Activated CD4-positive, alpha-beta T cell treated with anti-CD3 and anti-CD28 coated beads for 4 hours (primary cell): ENCODE measurements at places on chromosomes 1 and 21.

GRCh38 chr1:166840309-166841274 lies 1.3 kb downstream of the POGK start:
- DNase-seq: no peak

GRCh38 chr1:244445320-244446181 lies 6.2 kb downstream of the ADSS2 start:
- no peak for DNase-seq

- DNase-seq: peak; percentile 65
Observed at GRCh38 chr1:209755926-209756614, at the start of gene TRAF3IP3. Gene TRAF3IP3 (plus strand): TSS chr1:209756053. CDS start chr1:209760040, 3,987 bp downstream.

DNA sequence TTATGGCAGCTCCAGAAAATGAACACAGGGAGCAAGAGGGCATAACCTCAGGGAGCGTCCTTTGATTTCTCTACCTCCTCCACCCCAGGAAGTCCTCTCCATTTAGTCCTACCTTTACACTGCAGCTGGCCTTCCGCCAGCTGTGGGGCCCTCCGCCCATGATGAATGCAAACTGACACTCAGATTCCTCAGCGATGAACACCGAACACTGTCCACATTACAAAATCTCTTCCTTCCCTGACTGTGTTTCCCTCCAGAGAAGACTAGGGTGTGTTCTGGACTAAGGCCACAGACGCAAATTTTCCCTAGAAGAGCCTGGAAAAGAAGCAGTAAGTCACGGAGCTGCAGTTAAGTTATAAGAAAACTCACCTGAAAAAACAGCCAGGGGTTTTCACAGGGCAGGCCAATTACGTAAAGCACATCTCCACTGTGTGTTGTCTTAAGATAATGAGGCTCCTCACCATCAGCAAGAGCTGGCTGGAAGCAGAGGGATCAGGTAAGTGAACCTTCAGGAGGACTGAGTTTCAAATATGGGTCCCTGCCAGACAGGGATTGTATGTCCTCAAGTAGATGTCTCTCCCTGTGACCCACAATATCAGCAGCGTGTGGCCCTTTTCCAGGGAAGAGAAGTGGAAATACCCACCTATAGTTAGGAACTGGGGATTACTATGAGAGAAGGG lies 46.3 kb upstream of the ATP1B1 start:
- no peak for DNase-seq

GRCh38 chr1:236336084-236336483 lies 54.3 kb upstream of the ERO1B start:
- DNase-seq: no peak

GRCh38 chr1:27113861-27114260 lies 41.1 kb downstream of the SLC9A1 start:
- DNase-seq: no peak

DNA sequence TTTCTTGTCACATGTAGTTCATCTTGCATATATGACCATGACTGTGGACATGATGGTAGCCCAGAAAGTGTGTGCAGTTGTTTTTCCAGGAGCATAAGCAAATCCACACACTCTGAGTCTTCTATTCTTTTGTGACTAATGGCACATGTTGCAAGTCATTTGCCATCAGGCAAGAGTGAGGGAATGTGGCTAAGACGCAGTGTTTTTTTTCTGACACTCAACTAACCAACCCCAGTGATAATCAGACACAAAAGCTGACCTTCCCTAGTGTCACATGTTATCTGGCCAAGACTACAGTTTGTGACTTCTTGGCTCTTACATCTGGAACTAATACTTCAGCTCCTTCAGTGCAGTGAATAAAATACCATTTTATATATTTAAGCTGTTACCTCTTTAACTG lies 108.8 kb downstream of the ITSN1 start:
- no peak for DNase-seq

GRCh38 chr1:233230011-233230410 lies 65.5 kb downstream of the PCNX2 start:
- DNase-seq: no peak

GRCh38 chr1:50681931-50682330 lies 258.7 kb upstream of the DMRTA2 start:
- DNase-seq: no peak

DNA sequence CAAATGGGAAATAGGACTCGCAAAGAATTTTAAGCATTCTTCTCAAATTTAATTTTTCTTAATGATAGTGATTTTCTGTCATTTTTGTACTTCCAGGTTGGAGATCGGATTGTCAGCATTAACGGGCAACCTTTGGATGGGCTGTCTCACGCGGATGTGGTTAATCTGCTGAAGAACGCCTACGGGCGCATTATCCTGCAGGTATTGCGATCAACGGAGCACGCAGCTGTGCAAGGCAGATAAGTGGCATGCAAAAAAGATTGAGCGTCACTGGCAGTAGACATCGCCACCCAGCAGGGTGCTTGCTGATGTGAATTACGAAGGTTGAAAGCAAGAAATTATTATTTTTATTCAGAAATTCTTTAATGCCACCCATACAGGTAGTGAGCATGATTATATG lies 65.9 kb upstream of the L1TD1 start:
- no peak for DNase-seq

DNA sequence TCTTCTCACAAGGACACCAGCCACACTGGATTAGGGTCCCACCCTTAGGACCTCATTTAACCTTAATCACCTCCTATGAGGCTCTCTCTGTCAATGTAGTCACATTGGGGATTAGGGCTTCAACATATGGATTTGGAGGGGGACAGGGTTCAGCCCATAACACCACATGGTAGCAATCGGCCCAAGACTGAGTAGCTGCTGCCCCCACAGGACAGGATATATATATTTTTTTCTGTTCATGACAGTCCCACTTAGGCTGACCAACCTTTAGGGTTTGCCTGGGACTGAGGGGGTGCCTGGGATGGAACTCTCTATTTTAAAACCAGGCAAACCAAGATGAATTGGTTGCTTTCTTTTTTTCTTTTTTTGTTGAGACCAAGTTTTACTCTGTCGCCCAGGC lies 8.2 kb upstream of the ACTL8 start:
- no peak for DNase-seq

DNA sequence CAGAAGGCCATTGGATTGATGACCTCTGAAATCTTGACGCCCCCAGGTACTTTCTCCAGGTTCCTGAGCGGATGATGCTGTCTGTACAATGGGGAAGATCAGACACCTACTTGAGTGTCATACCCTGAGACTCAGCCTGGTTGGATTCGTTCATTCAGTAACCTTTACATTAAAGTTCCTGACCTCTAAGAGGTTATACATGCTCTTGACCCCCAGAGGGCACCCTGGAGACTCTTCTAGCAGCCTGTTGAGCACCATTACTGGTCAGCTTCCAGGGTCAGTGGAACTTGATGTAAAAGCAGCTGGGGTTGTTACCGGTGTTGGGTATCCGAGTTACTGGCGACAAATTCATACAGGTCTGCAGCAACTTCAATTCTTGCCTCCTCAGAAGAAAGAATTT lies 114.3 kb upstream of the ZNF678 start:
- DNase-seq: peak; percentile 3

- no peak for DNase-seq
Observed at GRCh38 chr1:158005224-158005623, 11.8 kb downstream of the KIRREL1 start.

DNA sequence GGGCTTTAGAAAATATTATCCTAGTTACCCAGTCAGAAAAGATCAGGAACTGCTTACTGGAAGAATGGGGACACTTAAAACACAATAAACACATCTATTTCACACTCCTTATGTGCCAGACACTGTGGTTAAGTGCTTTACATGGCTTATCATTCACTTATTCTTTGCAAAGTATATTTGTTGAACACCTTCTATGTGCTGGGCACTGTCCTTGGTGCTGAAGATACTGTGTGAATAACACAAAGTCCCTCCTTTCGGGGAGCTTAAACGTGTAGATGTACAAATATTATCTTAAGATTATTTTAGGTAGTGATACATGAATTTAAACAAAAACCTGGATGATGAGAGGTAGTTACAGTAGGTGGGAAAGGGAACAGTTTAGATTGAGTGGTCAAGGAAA lies 169.3 kb downstream of the ST6GALNAC5 start:
- DNase-seq: no peak

DNA sequence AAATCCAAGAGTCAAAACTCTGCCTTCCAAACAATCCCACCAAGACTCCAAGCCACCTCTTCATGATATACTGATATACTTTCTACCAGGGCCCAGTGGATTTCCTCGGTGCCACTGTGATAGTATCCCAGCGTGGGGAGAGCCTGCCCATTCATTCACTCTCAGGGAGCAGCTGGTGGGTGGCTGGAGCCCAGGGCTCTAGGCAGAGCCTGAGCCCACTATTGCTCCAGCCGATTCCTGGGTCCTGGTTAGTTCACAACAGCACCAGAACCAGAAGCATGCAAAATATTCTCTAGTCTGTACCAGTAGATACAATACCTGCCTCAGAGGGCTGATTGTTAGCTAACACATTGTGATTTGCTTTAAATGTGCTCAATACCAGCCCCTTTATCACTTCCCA lies 831 bp downstream of the CSRP1 start:
- no peak for DNase-seq

DNA sequence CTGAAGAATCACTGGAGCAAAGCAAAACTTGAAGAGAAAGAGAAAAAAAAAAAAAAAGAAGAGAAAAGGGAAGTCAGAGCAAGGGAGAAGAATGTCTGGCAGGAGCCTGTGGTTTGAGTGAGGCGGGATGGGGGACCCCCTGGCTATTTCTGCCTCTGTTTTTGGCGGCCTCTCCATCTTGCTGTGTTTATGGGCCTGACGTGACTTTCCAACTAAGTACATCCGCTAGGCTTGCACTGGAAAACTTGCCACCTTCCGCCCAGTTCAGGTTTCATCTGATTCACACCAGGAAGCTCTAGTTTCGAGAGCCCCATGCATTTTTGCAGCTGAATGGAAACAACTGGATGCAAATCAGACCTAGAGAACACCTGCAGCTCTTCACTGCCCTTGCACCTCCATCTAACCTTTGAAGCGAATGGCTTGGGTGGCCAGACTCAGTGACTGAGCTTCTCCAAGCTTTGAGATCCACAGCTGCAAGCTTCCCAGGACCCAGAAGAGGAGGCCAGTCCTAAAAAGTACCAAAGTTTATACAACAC lies 28.0 kb downstream of the TBX15 start:
- DNase-seq: no peak

GRCh38 chr1:213366141-213366831 lies 315.2 kb downstream of the RPS6KC1 start:
- no peak for DNase-seq

DNA sequence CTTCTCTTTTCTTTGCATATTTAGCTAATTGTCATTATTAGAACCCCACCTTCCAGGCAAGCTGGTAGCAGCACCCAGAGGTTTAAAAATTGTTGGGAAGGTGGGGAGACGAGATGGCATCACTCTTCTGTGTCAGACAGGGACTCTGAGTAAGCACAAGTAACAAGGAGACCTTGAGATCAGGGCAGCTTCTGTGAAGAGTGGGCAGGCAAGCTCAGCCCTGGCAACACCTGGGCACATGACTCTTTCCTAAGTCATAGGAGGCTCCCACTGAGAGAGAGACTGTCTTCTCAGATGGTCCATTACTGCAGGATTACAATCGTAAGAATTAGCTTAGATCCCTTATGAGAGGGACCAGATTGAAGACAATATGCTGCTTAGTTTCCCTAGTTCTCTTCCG lies 183.5 kb downstream of the BRINP2 start:
- DNase-seq: no peak

DNA sequence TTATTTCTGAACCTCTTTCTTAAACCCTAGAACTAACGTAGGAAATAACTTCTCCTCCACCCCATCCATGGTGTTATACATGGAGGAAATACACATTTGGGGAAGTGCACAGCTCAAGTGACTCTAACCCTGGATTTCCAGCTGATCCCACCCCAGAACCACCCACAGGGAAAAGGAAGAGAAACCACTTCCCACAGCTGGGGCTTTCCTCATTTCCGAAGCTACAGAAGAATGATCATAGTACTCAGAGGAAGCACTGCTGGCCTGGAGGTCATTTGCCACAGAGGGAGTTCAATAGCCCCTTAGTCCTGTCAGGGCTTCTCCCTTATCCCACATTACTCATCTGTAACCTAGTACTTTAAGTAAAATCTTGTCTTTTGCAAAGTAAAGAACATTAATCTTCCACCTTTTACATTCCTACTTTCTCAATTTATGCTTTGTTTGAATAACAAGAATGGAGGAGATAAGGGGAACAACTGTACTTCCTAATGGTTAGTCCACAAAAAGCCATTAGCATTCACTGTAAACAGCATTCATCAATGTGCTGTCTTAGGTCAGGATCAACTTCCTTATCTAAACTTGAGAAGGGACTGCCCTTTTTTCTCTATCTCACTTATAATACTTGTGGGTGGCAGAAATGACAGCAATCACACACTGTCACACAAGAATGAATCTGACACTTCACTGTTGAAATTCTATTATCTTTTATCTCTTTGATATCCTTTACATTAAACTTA lies 63.0 kb upstream of the RGS1 start:
- no peak for DNase-seq

DNA sequence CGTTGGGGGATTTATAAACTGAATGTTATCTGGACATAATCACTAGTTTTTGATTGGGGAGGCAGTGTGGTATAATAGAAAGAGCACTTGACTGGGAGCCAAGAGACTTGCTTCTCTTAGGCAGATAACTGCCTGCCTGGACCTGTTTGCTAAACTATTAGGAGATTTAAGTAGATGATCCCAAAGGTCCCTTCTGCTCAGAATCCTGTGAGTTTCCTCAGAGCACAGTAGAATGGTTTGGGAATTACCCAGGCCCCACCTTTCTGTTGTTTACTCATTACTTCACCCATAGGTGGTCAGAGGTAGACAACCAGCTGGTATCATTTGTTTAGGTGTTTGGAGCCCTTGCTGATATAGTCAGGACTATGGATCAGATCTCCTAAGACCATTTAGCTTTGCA lies 10.3 kb upstream of the PODN start:
- no peak for DNase-seq
